ENCODE measurements at places on chromosomes 5 and 9. TPM values are rescaled to one million over a fixed set of nuclear protein-coding genes. Genes with fewer than 3 reads are reported as not detected.

The NEUROG1 gene
- not detected for total RNA-seq

The VDAC1 gene
- total RNA-seq: 252 TPM

The NIPSNAP3A gene
- total RNA-seq: 35.4 TPM

The TMEFF1 gene
- total RNA-seq: 12.9 TPM

The WNT8A gene
- not detected for total RNA-seq

The TAF11L10 gene
- not detected for total RNA-seq

The OR1Q1 gene
- not detected for total RNA-seq

The DND1 gene
- total RNA-seq: 0.13 TPM

The FGFR4 gene
- 2.4 TPM for total RNA-seq

The FBXL7 gene
- total RNA-seq: 28.2 TPM

The IFNA4 gene
- not detected for total RNA-seq

The IL7R gene
- total RNA-seq: 0.25 TPM

The PCDHGB5 gene
- 9.7 TPM for total RNA-seq

The GNE gene
- total RNA-seq: 11.5 TPM

The TAS2R1 gene
- not detected for total RNA-seq

The MGAT1 gene
- 67.9 TPM for total RNA-seq

The MLANA gene
- total RNA-seq: not detected

The IRX1 gene
- total RNA-seq: not detected

The PRR7 gene
- 2.2 TPM for total RNA-seq

The SCGB3A2 gene
- total RNA-seq: not detected

The CAPSL gene
- not detected for total RNA-seq

The LAMC3 gene
- total RNA-seq: 5.1 TPM

The FGD3 gene
- total RNA-seq: not detected

The MTMR12 gene
- total RNA-seq: 25.3 TPM

The COL15A1 gene
- 2.8 TPM for total RNA-seq

The HMHB1 gene
- total RNA-seq: not detected

The TMOD1 gene
- 1.7 TPM for total RNA-seq

The SLC34A1 gene
- not detected for total RNA-seq

The PCDHGA7 gene
- 0.64 TPM for total RNA-seq

The SIT1 gene
- not detected for total RNA-seq

The PCDHB8 gene
- 0.38 TPM for total RNA-seq

The IL9 gene
- total RNA-seq: not detected

The PFN3 gene
- total RNA-seq: not detected

The PCDHGC5 gene
- total RNA-seq: 0.51 TPM

The SLC6A7 gene
- total RNA-seq: not detected

The PKD2L2 gene
- total RNA-seq: not detected

The CDH12 gene
- not detected for total RNA-seq

The LTC4S gene
- 0.39 TPM for total RNA-seq

The CSF2 gene
- total RNA-seq: 0.13 TPM

The TSSK1B gene
- not detected for total RNA-seq

The REEP2 gene
- 1.6 TPM for total RNA-seq

The DAB2 gene
- 222 TPM for total RNA-seq

The SUSD1 gene
- total RNA-seq: 35.9 TPM

The MYMK gene
- total RNA-seq: not detected

The EQTN gene
- not detected for total RNA-seq

The PCDHA8 gene
- total RNA-seq: not detected

The SNCAIP gene
- 50.6 TPM for total RNA-seq

The TMEM174 gene
- total RNA-seq: not detected

The CARTPT gene
- total RNA-seq: not detected

The FRMPD1 gene
- total RNA-seq: not detected

The PCDHGC3 gene
- 15.6 TPM for total RNA-seq

The KLHL3 gene
- total RNA-seq: 50.4 TPM

The CNTNAP3 gene
- 78.6 TPM for total RNA-seq

The LCP2 gene
- total RNA-seq: 0.26 TPM

The UGT3A1 gene
- total RNA-seq: not detected

The CATSPER3 gene
- total RNA-seq: 0.13 TPM

The OTP gene
- total RNA-seq: not detected

The CHD1 gene
- 47.2 TPM for total RNA-seq

The CPEB4 gene
- 9.5 TPM for total RNA-seq
